Activated gamma-delta T cell treated with anti-CD3 and anti-CD28 coated beads, Interleukin-2, amount 50 U/mL, for 16 hours (primary cell): ENCODE measurements at places on chromosomes 3 and 15.

GRCh38 chr3:122969585-122970469, 57.7 kb downstream of the SEMA5B start:
- DNase-seq = no peak

DNA sequence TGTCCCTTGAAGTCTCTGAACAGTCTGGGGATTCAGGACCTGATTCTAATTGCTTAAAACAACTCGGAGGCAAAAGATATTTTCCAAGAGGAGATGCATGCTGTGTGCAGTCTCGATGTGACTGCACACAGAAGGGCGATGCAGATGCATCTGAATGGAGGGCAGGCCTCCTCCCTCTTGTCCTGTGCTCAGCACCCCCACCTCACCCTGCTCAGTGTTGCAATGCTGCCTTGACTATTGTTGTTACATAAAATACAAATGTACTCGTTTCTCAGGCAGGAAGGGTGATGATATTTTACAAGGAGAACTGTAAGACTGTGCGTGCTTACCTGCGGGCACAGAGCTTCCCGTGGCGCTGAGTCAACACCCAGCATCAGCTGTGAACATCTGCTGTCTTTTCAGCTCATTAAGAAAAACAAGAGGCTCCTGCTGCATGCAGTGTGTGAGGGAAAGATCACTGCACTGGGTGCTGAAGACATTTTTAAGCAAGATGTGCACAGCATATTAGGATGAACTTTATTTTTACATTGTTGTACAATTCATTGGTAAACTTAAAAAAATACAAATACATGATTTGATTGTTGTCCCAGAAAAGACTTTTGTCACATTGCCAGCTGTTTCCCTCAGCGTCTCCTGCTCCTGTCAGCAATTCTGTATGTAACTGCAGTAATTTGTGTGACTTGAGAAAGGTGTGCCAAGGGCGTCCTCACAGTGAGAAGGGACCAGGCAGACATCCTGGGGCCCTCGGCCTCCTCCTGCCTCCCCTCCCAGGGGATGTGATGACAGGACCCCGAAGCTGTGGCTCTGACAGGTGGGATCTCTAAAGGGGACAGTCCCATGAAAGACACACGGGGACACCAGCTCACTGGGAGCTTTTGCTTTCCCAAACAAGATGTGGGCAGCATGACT, 56.3 kb upstream of the RPL32 start:
- no peak for DNase-seq

GRCh38 chr15:98043160-98044014, 82.9 kb downstream of the ARRDC4 start:
- DNase-seq = no peak

DNA sequence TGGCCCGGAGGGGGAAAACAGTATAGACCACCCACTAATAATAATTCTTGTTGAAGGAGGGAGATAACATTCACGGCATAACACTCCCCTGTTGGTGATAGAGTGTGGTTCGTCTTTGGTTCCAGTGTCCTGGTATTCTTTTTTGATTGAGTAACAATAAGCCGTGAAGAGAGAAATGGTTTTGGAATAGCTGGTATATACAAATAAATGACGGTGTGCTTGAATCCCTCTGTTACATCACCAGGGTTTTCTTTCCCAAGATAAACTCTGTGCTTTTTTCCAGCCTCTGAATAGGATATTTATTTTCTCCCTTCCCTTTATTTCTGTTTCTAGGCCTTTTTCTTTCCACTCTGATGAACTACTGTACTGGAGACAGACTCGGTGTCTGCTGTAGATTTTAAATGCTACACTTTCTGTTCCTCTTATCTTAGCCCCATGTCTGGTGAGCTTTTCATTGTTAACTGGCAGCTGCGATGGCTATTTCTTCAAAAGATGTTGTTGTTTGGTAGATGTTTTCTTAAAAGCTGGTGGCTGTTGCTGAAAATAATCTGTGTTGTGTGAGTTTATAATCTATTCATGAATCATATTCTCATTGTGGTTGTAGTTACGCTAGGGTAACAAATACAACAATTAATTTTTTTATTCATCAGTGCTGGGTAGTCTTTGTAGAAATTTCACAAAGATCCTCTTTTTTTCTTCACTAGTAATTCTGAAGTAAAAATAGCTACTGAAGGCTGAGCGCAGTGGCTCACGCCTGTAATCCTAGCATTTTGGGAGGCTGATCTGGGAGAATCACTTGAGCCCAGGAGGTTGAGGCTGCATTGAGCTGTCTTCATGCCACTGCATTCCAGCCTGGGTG, 15.5 kb upstream of the SCAANT1 start:
- DNase-seq = no peak

DNA sequence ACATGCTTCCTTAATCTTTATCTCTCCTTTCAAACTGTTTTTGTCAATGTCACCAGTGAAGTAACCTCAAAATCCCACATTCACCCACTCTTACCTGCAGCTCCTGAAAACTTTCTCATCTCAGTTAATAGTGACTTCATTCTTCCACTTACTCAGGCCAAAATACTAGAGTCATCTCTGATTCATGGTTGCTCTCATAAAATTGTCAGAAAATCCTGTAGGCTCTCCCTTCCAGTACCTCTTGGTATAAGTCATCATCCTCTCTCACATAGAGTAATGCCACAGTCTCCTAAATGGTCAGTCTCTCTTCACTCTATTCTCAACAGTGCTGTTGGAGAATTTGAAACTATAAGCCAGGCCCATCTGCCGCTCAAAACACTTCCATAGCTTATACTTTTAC, 34.9 kb upstream of the POU1F1 start:
- no peak for DNase-seq
